ENCODE measurements at places on chromosomes 1 and 21. TPM values are rescaled to one million over a fixed set of nuclear protein-coding genes. Genes with fewer than 3 reads are reported as not detected.

DNAJC6 gene
- total RNA-seq: 16.9 TPM

OR2AJ1 gene
- not detected for total RNA-seq

- DNase-seq: no peak
These were observed 92.7 kb downstream of the SUSD4 start for GRCh38 chr1:223271085-223271781.

DNA sequence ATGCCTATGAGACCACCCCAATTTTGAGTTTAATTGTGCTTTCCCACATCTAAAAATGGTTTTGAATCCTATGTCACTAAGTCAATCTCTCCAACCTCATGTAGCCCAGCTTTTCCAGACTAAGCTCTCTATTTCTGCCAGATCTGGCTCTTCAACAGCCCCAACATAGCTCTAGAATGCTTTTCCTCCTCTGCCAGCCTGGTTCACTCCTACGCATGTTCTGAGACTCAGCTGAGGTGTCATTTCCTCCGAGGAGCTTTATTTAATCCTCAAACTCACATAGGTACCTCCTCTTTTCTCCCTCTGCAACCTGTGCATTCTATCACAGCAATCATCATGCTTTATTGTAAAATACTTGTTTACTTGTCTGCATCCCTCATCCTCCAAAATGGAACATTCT is 517.8 kb upstream of the BEND5 start:
- DNase-seq: no peak

All from NCI-H460 (cell line).